ENCODE measurements at places on chromosomes 6 and 20. TPM values are rescaled to one million over a fixed set of nuclear protein-coding genes. Genes with fewer than 3 reads are reported as not detected.

DNA sequence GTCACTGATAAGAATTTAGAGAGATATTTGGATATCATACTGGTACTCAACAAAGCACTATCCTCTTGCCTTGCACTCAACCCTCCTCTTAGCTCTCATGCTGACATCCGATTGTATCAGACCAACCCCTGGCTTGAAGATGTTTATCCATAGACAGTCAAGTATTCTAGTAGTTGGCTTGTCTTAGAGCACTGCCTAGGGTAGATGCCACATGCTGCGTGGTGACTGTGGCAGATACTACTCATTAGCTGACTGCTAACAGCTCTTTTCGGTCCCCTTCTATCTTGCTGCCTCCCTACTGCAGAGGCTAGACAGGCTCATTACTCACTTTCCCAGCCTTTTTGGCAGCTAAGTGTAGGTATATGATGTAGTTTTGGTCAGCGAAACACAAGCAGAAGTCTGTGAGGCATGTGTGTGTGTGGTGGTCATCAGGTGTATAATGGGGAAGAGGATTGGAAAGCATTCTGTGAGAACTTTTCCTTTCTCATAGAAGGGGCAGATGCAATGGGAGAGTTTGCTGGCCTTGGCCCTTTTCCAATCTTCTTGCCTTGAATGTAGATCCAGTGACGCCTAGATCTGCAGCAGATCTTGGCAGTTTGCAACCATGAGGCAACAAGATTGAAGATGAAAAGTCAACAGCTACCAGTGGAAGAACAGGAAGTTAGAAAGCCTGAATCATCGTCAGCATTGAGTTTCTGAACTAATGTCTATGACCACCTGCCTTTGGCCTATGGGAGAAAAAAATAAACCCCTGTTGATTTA lies 4.4 kb upstream of the IFNGR1 start:
- no peak for DNase-seq

ZBTB24 gene
- total RNA-seq, result 6.4 TPM

GRCh38 chr20:54195483-54196472 lies 12.1 kb upstream of the PFDN4 start:
- DNase-seq, result no peak

GRCh38 chr6:10393544-10394225 lies 21.2 kb downstream of the TFAP2A start:
- DNase-seq, result no peak

- no peak for DNase-seq
Observed at GRCh38 chr20:10924644-10925201, 250.9 kb upstream of the JAG1 start.

DNA sequence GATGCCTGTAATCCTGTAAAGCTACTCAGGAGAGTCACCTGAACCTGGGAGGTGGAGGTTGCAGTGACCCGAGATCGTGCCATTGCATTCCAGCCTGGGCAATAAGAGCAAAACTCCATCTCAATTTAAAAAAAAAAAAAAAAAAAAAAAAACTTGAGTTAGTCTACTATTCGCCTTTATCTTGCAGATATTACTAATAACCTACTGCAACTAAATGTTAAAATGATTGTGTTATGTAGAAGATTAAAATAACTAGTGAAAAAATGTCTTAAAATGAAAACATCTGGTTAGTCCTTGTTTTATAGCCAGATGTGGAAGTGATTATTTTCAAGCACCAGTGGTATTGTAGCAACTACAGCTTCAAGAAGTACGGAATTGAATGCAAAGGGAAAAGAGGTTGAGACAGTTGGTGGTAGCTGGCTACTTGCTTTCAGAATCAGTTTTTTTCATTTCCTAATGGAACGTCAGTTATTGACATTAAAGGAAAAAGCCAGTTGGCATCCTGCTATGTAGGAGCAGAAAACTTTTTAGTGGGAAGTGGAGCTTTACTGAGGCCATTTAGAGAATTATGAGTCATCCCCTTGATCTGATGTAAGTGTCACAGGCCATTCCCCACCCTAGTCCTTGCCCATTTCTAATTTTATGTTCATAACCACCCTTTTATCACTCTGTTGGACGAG lies 43.8 kb upstream of the DYNLRB1 start:
- DNase-seq, result no peak

LY6G6F gene
- not detected for total RNA-seq

CTCFL gene
- not detected for total RNA-seq

DNA sequence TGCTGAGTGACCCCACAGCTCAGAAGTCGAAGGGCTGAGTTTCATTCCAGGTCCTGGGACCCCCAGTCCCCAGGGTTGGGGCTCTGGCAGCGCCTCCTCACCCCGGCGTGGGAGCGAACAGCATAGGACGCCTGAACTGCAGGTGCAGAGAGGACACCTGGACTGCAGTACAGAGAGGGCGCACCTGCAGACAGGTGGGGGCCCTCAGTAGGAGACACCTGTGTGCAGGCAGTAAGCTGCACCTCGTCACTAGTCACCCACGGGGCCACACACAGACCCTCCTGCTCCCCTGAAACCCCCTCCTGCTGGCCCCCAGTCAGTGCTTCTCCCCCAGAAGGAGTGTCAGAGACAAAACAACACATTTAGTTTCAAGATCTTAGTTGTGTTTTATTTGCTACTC lies 8.6 kb upstream of the NKAIN4 start:
- DNase-seq, result no peak

GRCh38 chr6:145026267-145026679 lies 709.0 kb downstream of the EPM2A start:
- no peak for DNase-seq

GRCh38 chr6:136446145-136446544 lies 104.1 kb downstream of the MAP7 start:
- DNase-seq, result no peak

GRCh38 chr20:16364320-16364687 lies 208.9 kb downstream of the KIF16B start:
- DNase-seq, result no peak

DNA sequence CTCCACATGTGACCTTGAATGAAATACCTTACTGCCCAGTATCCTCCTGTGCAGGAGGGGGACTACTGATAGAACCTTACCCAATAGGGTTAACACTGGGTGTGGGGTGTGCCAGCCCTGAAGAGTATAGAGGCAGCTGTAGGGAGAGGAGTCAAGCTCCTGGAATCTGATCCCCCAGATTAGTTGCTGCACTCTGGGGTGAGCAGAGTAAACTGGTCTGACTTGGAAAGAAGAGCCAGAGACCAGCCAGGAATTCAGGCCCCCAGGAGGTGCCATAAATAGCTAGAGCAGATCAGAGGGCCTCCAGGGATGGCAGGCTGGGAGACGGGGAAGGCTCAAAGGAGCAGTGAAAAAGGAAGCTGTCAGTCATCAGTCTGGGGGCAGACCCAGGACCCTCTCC lies 3.5 kb upstream of the APOBEC2 start:
- DNase-seq, result no peak

GRCh38 chr20:34066476-34067090 lies 45.5 kb downstream of the EIF2S2 start:
- no peak for DNase-seq

GSTA1 gene
- total RNA-seq, result not detected

- DNase-seq, result peak; percentile 85
Observed at GRCh38 chr6:35489995-35490791, 6.7 kb downstream of the TEAD3 start.

DNA sequence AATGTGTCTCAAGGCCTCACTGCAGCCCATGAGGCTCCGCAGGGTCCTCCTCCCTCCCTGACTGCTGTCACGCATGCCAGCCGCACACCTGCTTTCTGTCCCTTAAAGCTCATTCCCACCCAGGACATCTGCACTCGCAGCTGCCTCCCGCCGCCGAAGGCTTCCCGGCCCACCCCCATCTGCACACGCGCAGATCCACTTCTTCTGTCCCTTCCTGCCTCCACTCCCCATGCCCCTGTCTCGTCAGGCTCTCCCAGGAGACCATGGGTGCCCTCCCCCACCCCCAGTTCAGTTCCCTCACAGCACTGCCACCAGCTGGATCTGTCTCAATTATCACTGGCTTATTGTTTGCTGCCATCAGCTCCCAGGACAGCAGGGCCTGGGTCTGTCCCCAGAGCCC lies 63.0 kb downstream of the RIPOR3 start:
- peak; percentile 61 for DNase-seq

- no peak for DNase-seq
Observed at GRCh38 chr20:15818651-15819071, 754.6 kb downstream of the KIF16B start.

LAMA4 gene
- total RNA-seq, result 0.22 TPM

GNMT gene
- total RNA-seq, result 0.54 TPM

PRR18 gene
- not detected for total RNA-seq

- DNase-seq, result no peak
Observed at GRCh38 chr20:49700411-49701185, 13.1 kb downstream of the B4GALT5 start.

- DNase-seq, result no peak
Observed at GRCh38 chr6:142744836-142745235, 200.1 kb downstream of the HIVEP2 start.

TTK gene
- total RNA-seq, result 6.3 TPM

DNA sequence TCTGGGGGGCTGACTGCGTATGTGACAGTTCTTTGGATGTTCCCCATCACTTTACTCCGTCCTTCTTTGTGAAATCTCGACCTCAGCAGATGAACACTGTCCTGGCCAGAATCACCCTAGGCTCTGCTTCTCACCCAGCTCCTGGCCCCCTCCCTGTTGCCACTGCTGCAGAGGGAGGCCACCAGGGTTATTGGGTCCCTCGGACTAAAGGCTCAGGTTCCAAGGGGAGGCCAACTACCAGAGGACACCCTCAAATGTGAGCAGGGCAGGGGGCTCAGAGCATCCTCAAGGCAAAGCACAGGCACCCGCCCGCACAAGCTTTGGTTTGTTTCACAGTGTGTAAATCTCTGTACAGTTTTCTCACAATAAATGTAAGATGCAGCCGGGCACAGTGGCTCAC lies 269.9 kb downstream of the UST start:
- DNase-seq, result no peak

- no peak for DNase-seq
Observed at GRCh38 chr20:50850721-50851286, 55.9 kb downstream of the BCAS4 start.

LHFPL5 gene
- total RNA-seq, result 1.7 TPM

ARFGAP1 gene
- total RNA-seq, result 93.6 TPM

GRCh38 chr20:37649676-37650370 lies 44.0 kb upstream of the CTNNBL1 start:
- DNase-seq, result no peak

DNA sequence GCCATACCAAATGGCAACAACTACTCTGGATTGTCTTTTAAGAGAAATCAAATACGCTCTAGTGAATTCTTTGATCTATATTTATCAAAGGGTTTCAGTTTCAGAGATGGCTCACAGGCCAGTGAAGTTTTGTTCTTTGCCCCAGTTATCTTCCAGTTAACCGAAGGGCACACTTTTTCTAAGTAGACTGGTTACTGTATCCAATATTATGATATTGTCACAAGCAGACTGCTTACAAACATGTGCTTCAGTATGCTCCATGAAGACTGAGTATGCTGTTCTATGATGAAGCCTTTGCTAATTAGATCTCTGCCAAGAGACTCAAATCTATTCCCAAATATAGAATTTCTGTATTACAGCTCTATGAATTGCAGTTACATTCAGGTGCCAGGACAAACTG lies 181.1 kb downstream of the REV3L start:
- DNase-seq, result no peak

- DNase-seq, result no peak
Observed at GRCh38 chr20:32411955-32412706, 54.0 kb downstream of the ASXL1 start.

GRCh38 chr6:91358986-91359385 lies 772.1 kb upstream of the MAP3K7 start:
- no peak for DNase-seq

DNA sequence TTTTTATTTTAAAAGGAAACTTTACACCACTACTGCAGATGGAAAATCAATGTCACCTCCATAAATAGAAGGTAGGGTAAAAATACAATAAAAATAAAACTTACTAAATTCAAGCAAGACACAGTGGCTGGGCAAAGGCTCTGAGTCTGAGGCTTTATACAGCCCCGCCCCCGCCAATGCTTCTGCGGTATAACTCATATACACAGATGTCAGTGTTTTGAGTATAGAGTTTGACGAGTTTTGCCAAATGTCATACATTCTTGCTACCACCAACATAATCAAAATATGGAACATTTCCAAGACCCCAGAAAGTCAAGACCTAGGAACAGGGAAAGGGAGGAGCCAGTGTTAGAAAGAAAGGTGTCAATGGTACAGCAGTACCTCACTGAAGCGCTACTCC lies 12.8 kb downstream of the NFATC2 start:
- no peak for DNase-seq

DNA sequence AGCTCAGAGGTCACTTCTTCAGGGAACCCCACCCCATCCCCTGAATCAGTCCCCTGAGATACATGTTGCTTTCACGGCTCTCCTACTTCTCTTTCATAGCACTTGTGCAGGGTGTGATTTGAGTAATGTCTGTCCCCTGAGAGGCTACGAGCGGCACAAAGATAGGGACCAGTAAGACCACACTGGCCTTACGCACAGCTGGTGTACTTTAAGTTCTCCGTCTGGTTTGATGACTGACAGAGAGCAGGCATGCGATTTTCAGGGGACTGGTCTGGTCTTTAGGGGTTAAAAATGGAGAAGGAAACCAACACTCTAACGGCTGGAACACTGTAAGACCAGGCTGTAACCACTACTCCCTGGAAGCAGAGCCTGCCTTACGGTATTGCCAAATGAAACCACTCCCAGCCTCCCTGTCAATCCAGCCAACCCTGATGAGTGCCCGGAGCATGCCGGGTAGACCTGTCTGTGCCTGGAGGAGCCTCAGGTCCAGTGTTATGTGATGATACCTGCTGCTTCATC lies 47.1 kb downstream of the ELMO2 start:
- no peak for DNase-seq

SPATA2 gene
- total RNA-seq, result 9.7 TPM

GRCh38 chr6:74671558-74672025 lies 534.3 kb downstream of the COL12A1 start:
- DNase-seq, result no peak

DNA sequence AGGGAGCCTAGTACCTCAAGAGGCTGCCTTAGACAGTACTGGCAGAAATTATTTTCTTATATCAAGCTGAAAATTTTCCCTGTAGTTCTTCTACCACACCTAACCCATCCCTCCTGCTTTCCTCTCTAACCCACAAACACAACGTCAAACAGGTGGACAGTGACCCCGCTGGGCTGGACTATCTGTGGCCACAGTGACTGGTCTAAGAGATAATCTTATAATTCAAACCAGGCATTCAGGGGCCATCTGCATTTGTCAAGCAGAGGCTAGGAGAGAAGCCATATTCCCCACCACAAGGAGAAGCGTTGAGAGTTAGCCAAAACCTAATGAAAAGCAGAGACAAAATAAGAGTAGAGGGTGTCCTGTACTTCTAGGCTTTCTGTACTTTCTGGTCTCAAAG lies 8.2 kb downstream of the HDDC2 start:
- no peak for DNase-seq

HAO1 gene
- total RNA-seq, result not detected

DNA sequence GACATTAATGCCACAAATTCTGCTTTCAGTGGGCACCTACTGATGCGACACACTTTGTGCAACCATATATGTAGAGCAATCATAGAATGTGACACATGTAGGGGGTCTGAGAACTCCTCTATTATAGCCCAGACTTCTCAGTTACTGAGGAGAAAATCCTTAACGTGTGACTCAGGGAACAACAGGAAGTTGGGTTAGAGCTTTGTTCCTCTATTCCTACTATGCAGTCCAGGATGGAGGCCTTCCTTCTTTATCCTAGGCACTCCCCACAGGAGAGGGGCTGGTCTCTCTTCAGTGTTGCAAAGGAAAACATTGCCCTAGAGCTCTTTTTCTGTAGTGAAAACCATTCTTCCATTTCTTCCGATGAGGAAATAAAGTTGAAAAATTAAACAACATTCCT lies 39.6 kb upstream of the RCAN2 start:
- DNase-seq, result no peak

All from glutamatergic neuron (in vitro differentiated cells).